ENCODE measurements at places on chromosomes 3 and 15.

GRCh38 chr15:95929232-95929846 is 401.2 kb upstream of the NR2F2 start:
- no peak for DNase-seq

- no peak for DNase-seq
These were observed 40.9 kb upstream of the ADAMTSL3 start for GRCh38 chr15:83612898-83613635.

- no peak for DNase-seq
These were observed 60.9 kb downstream of the MSL2 start for GRCh38 chr3:136135039-136135802.

- DNase-seq = no peak
These were observed 80.9 kb downstream of the THBS1 start for GRCh38 chr15:39661776-39662175.

GRCh38 chr3:14209581-14210289 is 31.1 kb downstream of the LSM3 start:
- DNase-seq = no peak

- DNase-seq = no peak
These were observed 8.6 kb upstream of the TNK2 start for GRCh38 chr3:195916991-195917390.

DNA sequence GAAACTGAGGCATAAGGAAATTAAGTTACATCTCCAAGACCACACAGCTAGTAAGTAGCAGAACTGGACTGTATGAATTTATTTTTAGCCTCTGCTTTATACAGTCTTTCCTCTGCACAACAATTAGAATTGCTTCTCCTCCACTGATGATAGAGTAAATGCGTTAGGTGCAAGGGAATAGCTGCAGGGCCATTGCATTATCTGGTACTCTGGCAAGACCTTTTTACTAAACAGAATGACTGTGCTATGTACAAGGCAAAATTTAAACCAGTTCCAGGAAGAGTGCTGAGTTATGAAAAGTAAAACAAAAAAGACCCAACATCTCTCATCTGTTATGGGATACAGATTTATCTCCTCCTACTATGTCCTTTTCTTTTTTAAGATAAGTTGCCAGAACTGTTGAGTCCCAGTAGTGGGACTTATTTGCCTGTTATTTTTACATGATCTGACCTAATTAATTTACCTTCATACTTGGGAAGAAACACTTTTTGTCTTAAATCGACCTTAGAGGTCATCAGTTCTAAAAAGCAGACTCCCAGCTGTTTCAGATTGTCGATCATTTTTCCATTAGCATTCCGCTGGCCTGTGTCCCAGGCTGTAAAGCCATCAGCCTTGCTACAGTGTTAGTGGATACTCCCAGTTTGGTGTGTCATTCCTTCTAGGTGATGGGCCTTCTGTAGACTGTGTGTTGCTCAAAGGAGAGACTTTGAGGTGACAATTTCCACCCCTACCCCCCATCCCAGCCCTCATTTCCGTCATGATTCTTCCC is 147.5 kb upstream of the NUDT16 start:
- DNase-seq = no peak

- no peak for DNase-seq
These were observed 68.9 kb downstream of the DUT start for GRCh38 chr15:48400086-48400485.

GRCh38 chr3:11898611-11899325 is 52.1 kb upstream of the TAMM41 start:
- DNase-seq = no peak

- DNase-seq = no peak
These were observed 98.9 kb downstream of the APBA2 start for GRCh38 chr15:28984421-28985315.

DNA sequence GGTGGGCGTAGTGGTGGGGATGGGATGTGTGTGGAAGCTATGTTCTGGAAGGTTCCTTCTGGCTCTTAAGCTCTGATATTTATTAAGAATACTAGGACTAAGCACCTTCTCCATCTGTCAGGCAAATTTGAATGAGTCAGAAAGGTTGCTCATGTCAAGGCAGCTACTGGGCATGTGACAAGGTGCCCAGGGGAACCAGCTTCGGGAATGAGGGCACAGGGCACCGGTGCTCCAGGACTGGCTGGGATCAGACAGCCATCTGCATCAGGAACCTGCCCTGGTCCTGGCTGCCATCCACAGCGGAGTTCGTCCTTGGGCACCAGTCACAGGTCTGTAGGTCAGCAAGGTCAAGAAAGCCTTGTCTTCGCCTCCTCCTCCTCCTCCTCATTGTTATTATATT is 32.5 kb downstream of the CA12 start:
- no peak for DNase-seq

GRCh38 chr3:185164428-185165217 is 11.8 kb upstream of the C3orf70 start:
- no peak for DNase-seq

GRCh38 chr3:116034794-116035193 is 410.5 kb downstream of the LSAMP start:
- no peak for DNase-seq

DNA sequence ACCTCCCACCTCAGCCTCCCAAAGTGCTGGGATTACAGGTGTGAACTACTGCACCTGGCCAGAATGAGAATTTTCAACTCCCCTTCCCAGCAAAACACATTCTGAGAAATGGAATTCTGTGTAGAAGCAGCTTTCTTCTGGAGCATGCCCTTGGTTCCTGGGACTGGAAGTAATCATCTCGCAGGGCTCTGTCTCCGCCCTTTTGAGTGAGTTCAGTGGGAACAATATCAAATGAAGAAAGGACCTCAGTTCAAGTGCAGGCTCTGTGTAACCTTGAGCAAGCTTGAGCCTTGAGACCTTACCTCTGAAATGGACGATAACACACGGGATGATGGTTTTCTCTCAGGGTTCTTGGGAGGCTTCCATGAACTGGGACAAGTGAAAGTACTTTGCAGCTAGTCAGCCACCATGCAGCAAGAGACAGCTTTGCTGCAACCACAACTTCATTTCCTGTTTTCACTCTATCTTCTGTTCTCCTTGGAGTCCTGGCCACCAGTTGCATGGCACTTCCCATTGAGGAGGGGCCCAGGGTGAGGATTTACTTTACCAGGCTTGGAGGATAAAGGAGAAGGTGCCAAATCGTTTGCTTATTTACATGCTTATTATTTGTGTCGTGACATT is 35.7 kb upstream of the IGF1R start:
- DNase-seq = no peak

GRCh38 chr3:108085810-108086350 is 5.0 kb downstream of the CD47 start:
- DNase-seq = no peak
